NCI-H187 treated with DMSO at 0.1 percent for 48 hours (cell line): ENCODE measurements at places on chromosomes 7 and 10.

DNA sequence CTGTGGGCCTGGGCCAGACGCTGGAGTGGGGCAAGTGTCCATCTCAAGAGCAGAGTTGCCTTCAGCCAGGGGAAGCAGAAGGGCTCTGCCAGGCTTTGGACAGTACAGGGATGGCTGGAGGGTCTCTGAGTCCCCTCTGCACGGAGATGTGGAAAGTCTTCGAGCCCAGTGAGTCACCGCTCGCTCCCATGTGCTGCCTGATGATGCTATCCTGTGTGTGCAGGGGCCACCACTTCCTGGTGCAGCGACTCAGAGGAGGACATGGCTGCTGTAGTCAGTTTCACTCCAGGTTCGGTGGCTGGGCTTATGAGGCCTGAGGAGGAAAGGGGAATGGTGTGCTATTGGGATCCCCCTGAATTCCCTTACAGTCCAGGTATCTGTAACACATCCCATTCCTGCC lies 6.0 kb downstream of the ADCYAP1R1 start:
- DNase-seq, result no peak

- no peak for DNase-seq
Measured at GRCh38 chr10:86655173-86655540, 810 bp downstream of the OPN4 start.

DNA sequence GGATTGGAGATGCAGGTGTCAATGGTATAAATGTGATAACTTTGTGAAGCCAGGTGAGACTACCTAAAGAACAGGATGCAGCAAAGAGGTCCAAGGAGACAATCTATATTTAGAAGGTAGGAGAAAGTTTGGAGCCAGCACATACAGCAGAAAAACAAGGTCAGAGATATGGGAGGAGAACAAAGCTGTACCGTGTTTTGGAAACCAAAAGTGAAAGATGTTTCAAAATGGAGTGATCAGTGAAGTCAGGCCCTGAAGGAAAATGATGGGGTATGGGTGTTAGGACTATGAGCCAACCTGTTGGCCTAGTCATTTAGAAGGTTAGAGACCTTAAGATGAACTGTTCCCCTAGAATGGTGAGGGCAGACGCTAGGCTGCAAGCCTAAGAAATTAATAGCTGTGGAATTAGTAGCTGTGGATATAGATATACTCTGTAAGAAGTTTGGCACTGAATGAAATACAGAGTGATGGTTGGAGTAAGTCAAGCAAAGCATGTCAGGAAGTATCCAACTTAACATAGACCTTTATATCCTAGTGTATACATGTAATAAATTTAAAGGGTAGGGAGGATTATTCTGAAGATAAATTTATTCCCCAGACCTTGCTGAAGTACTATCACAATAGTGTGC lies 149.8 kb upstream of the WNT16 start:
- no peak for DNase-seq

- no peak for DNase-seq
Measured at GRCh38 chr10:120945182-120945581, 94.0 kb downstream of the WDR11 start.

GRCh38 chr7:118306771-118307170 lies 82.3 kb downstream of the ANKRD7 start:
- no peak for DNase-seq

GRCh38 chr7:155665957-155666287 lies 21.5 kb downstream of the RBM33 start:
- DNase-seq, result no peak

DNA sequence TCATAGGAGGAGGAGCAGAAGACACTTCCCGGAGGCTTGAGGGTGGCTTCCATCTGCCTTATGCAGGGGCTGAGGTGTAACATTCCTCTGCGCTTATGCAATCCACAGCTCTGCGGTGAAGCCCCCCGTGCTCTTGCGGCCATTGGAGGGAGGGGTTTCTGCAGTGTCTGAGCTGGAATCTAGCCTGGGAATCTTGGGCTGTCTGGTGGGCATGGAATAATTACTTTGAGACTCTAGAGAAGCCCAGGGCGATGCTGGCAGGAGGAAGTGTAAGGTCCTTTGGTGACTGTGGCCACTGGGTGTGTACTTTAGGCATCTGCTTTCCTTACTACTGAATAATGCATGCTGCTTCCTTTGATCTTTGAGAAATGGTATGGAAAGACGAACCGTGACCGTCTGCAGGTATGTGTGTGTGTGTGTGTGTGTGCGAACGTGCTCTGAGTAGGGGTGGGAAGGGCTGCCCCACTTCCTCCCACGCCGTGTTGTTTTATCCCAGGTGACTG lies 181.0 kb downstream of the PRPF18 start:
- no peak for DNase-seq

DNA sequence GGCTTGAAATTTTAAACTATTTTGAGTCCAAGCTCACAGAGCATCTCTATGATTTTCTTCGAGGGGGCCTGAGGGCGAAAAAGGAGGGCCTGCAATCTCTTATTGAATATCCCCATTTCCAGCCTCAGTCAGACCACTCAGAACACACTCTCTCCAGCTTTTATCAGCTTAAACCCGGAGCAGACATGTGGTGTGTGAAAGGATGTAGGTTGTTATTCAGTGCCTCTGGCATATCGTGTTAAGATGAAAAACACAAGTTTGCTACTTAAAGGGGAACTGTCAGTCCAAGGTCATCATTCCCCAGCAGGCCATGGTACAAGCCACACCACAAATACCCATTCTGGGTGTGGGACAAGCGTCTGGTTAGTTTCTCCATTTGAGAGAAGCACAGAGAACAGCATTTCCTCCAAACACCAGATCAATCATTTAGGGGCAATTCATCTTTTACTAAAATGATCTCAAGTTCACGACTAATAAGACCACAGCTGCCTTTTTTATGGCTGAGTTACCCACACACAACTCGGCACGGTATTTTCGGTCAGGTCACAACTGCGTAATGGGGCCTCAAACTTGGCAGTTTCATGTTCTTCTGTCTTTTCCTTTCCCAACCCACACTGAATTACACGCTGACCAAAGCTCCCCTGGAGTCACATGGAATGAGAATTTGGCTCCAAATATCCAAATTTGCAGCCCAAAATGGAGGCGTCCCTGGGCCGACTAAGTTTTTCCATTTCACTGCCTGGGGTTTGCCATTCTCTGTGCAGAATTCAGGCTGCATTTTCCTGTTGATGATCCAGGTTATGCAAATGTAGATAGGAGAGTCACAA lies 188.4 kb downstream of the SEM1 start:
- DNase-seq, result no peak

GRCh38 chr10:8069627-8070026 lies 15.1 kb downstream of the GATA3 start:
- DNase-seq, result no peak

DNA sequence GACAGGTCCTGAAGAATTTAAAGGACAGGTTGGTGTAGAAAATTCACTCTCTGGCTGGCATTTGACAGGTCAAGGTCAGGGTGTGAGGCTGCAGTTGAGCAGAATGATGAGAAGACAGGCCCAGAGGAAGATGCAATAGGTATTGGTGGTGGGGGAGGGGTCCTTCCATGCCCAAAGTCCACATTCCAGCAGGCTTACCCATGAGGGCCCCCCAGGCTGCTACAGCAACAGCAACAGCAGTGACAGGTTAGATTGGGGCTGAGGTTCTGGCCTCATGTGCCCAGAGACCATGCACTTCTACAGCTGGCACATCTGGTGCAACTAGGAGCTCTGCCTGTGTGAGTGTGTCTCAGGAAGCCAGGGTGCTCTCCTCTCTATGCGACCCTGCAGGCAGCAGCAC lies 223.5 kb upstream of the GHITM start:
- no peak for DNase-seq

DNA sequence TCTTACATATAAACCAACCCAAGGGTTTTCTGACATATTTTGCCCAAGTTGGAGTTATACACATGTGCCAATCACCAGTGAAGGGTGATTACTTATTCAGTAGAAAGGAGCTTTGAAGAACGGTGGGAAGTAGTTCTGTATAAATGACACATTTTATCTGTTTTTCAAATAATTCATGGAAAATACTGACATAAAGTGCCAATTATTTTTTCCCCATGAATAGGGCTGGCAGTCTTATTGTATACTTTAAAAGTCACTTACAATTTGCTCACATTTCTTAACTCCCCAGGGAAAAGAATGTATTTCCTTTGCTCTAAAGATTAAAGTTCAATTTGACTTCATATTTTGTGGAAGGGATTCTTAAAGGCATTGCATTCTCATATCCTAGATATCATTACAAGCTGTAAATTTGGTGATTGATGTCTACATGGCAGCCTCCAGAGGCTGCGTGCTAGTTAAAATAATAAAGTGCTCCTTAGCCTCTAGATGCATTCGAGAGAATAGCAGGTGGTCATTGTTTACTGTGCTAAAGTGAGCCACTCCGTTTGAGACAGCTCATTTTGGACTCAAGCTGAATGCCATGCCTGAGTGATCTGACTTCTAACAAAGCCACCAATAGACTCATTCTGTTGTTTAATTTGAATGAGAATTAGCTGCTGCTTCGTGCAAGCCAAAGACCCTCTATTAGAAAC lies 148.8 kb upstream of the NRP1 start:
- DNase-seq, result peak; percentile 67

DNA sequence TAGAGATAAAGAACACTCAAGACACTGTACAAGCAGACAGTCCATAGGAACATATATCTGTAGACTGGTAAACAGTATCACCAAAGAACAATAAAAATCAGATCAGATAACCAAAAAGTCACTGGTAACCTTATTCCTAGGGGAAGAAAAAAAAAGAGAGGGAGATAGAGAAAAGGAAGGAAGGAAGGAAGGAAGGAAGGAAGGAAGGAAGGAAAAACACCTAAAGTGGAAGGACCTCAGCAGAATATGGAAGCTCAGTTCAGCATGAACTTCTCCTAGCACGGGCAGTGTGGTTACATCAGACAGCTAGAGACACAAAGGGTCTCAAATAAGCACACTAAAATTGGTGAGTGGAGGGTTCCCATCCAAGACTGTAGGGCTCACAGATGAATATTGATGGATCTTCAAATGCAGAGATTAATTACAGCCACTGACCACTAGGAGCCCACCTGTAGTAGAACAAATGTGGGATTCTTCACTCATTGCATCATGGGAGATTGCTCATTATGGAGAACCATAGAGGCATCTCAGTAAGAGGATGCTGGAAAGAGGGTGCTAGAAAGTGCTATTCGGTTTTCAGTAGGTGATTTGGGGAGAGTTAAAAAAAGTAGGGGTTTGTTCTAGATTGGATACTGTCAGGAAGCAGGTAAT lies 293.4 kb upstream of the C7orf33 start:
- no peak for DNase-seq
